ENCODE measurements at places on chromosomes 7 and 10. TPM values are rescaled to one million over a fixed set of nuclear protein-coding genes. Genes with fewer than 3 reads are reported as not detected.

CLCN1 gene
- total RNA-seq = not detected

CTTNBP2 gene
- 15.9 TPM for total RNA-seq

DNA sequence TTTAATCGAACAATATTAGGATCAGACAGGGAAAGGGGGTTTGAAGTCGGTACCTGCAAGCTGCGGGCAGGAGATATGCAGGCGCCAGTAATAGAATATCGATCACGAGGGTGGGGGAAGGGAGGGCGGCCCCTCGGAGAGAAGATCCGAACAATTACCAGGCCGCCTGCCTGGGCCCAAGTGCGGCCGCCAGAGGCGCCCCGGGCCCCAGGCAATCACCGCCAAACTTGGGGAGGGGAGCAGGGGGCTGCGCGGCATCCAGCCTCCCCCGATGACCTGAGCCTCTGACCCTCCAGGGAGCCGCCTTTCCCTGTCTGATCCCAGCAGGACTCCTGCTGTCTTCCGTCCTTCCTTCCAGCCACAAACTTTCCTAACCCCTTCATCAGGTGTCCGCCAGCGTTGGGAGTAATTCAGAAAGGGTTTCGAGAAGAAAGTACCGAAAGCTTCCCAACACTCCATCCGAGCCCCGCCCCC lies 1.1 kb downstream of the NKX1-2 start:
- H3K36me3 ChIP-seq = no peaks in the 10 kb centered on the region
- DNase-seq = no peak
- H3K4me3 ChIP-seq = no peak overlapping the region
- no peaks in the 10 kb centered on the region for H3K4me1 ChIP-seq
- no peak overlapping the region for H3K27ac ChIP-seq

GRCh38 chr10:45575966-45576597 lies 96.5 kb downstream of the ZFAND4 start:
- H3K4me3 ChIP-seq = no peak overlapping the region
- no peak overlapping the region for H3K27ac ChIP-seq
- no peaks in the 10 kb centered on the region for H3K27me3 ChIP-seq
- H3K4me1 ChIP-seq = no peaks in the 10 kb centered on the region

DNA sequence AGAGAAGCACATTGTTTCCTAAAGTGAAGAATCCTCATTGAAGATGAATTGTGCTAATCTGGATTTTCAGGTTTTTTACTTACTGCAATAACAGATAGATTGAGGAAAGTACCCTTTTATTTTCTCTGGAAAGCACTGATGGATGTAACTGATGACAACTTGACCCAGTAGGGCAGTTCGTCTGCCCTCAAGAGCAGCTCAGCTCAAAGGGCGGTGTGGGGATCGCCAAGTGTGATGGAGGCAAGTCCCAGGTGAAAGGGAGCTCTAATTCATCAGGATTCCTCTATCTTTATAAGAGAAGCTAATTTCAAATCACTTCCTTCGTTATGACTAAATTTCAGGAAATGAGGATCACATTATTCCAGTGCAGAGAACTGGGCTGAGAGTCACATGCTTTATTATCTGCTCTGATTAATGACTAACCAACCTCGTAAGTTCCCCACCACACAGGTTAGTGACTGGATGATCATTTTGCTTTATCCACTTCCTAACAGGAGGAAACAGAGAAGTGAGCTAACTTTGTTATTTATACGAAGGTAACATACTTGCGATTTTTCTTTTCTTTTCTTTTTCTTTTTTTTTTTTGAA lies 98.8 kb downstream of the PFKFB3 start:
- no peaks in the 10 kb centered on the region for H3K36me3 ChIP-seq
- H3K4me3 ChIP-seq = no peak overlapping the region
- peaks cover 9% of the 10 kb centered on the region for H3K4me1 ChIP-seq
- H3K27me3 ChIP-seq = no peaks in the 10 kb centered on the region
- no peak for DNase-seq
